ENCODE measurements at places on chromosomes 12 and 14. TPM values are rescaled to one million over a fixed set of nuclear protein-coding genes. Genes with fewer than 3 reads are reported as not detected.
A peak's percentile ranks its signal among the peaks of the same experiment; 100 is the strongest.

Gene TGM1
- total RNA-seq, result 261 TPM

Gene TAS2R9
- total RNA-seq, result not detected

DNA sequence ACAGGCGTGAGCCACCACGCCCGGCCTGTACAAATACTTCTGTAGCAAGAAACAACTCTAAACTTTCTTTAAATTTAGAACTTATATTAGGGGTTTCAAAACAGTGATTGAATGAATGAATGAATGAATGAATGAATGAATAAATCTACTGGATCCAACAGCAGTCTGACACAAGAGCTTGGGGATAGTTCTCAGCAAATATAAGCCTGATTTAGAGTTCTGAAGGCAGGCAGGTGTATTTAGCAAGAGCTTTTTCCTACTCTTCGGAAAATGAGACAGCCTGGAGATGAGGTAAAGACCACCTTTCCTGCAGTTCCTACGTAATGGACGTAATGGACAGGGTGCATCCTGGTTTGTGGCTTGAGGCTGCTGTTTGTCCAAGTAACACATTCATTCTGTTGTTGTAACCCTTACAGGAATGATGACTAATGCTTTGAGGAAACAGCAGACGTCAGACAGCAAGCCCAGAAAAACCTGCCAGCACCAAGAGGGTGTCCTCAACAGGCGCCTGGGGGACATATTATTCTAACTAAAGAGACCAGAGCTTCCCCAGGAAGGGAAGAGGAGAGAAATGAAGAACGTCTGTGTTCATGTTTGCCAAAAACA, 277.4 kb upstream of the SOX5 start:
- DNase-seq, result no peak

- DNase-seq, result no peak
These were observed 98.6 kb downstream of the SLC6A15 start for GRCh38 chr12:84813780-84814663.

GRCh38 chr12:1421091-1421846, 173.1 kb downstream of the FBXL14 start:
- DNase-seq, result no peak

Gene SYNE3
- total RNA-seq, result 14.4 TPM

DNA sequence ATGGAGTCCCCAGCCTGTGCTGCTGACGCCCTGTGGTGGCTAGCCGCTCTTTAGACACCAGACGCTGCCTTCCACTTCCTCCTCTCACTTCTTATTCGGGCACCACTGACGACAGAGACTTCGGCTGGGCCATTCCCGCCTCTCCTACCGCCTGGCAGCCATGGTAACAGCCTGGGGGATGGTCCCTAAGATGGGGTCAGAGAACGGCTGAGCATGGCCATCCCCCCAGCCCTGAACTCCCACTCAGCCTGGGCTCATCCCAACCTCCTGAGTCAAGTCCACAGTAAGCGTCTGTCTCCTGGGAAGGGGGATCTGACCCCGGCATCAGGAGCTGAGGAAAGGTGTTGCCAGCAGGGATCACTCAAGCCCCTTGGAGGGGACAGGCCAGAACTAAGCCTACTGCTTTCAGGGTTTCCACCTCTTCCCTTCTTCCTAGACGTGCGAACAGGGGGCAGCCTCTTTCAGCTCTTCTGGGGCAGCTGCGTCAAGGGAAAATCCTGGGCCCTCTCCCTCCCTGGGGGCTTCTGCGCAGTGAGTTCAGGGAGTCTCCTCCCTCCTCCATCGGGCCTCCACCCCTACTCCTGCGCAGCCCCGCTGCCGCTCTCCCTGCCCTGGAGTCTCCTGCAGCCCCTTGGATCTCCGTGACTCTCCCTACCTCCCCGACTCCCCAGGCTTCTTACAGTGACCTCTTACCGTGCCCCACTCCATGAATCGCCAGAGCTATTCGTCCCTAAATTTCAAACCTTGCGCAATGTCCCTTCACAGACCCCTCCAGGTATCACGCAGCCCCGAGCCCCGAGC, 643 bp upstream of the TAMALIN start:
- DNase-seq, result peak; percentile 75

- no peak for DNase-seq
These were observed 5.1 kb upstream of the DENR start for GRCh38 chr12:122747224-122748135.

Gene CIT
- total RNA-seq, result 11.7 TPM

- no peak for DNase-seq
These were observed 156.1 kb downstream of the PTCSC3 start for GRCh38 chr14:36020120-36021029.

Gene GALNT9
- not detected for total RNA-seq

DNA sequence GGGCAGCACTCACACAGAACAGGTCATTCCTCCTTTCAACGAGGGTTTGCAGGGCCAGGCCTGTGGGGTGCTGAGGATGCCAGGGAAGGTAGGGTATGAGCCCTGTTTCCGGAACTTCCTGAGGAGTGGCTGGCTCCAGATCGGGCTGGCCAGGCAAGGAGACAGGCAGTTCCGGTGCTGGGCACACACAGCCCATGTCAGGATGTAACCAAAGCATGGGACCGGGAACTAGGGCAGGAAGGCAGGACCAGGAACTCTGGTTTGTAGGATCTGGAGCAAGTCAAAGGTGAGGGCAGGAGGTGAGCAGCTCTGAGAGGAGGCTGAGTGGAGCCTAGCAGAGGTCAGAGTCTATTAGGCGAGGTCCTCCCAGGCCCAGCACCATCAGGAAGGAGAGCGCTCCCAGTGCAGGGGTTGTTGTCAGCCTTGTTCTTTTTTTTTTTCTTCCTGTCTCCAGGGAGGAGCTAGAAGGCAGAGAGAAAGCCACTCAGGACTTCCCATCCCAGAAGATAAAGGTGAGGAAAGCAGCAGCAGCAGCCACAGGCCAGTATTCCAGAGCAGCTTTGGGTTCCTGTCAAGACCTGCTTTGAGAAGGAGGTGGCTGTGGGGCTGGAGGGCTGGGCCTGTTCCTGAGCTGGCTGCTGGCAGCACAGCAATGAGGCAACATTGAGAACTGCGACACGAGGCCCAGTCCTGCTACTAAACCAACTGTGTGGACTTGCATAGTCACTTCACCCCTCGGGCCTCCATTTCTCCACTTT, 49.0 kb upstream of the PTGR2 start:
- DNase-seq, result peak; percentile 64

GRCh38 chr12:88784166-88784565, 203.9 kb upstream of the KITLG start:
- no peak for DNase-seq

Gene KCNMB4
- 4.2 TPM for total RNA-seq

GRCh38 chr12:74401035-74401434, 136.6 kb upstream of the ATXN7L3B start:
- DNase-seq, result no peak

Gene RASAL1
- total RNA-seq, result 59.3 TPM

Gene LLPH
- 6.0 TPM for total RNA-seq

GRCh38 chr14:28307506-28307905, 459.1 kb upstream of the FOXG1 start:
- no peak for DNase-seq

GRCh38 chr12:110697236-110697635, 8.3 kb upstream of the HVCN1 start:
- no peak for DNase-seq

- no peak for DNase-seq
These were observed 207.1 kb downstream of the ANO4 start for GRCh38 chr12:101001669-101002068.

- DNase-seq, result no peak
These were observed 283.1 kb downstream of the MDGA2 start for GRCh38 chr14:47392326-47392725.

Gene KCNH3
- not detected for total RNA-seq

DNA sequence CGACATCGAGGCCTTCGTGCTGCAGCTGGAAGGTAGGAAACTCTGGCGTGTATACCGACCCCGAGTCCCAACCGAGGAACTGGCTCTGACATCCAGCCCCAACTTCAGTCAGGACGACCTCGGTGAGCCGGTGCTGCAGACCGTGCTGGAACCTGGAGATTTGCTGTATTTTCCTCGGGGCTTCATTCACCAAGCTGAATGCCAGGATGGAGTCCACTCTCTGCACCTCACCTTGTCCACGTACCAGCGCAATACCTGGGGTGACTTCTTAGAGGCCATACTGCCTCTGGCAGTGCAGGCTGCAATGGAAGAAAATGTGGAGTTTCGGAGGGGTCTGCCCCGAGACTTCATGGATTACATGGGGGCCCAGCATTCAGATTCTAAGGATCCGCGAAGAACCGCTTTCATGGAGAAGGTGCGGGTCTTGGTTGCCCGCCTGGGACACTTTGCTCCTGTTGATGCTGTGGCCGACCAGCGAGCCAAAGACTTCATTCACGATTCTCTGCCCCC, 1.4 kb downstream of the RIOX1 start:
- DNase-seq, result no peak
